SK-N-MC (cell line): ENCODE measurements at places on chromosomes 3 and 15.

GRCh38 chr3:2944628-2945027 is 165.5 kb downstream of the IL5RA start:
- DNase-seq: no peak

- DNase-seq: no peak
These were observed 5.6 kb downstream of the TP53BP1 start for GRCh38 chr15:43487271-43487895.

DNA sequence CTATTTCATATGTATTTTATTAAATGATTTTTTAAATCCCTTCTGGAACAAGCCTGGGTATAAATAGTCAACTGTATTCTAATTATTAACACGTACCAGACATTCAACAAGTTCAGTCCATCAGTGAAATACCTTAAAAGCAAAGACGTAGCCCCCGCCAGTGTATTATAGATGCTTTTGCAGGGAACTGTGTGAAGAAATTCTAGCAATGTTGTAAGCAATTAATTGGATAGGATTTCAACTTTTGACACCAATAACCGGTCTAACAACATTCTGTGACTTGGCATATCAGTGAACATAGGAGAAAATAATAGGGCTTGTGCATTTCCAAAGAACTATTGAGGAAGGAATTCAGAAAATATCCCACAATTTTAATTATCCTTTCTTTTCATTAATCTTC is 67.2 kb upstream of the TGFBR2 start:
- no peak for DNase-seq

GRCh38 chr15:58992181-58992580 is 4.7 kb downstream of the RNF111 start:
- DNase-seq: no peak

DNA sequence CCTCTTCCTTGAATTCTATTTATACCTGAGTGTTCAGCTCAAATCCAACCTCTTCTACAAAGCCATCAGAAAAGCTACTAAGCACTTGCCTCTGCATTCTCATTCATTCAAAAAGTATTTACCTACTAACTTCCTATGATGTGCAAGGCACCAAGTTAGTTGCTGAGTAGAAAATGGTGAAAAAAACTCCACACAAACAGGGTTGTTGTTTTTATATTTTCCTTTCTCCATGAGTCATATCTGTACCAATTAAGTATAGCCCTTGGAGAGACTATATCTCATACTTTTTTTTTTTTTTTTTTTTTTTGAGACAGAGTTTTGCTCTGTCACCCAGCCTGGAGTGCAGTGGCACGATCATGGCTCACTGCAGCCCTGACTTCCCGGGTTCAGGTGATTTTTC is 67.7 kb downstream of the IGF2BP2 start:
- no peak for DNase-seq

- no peak for DNase-seq
These were observed 33.2 kb upstream of the POU1F1 start for GRCh38 chr3:87309601-87310000.

DNA sequence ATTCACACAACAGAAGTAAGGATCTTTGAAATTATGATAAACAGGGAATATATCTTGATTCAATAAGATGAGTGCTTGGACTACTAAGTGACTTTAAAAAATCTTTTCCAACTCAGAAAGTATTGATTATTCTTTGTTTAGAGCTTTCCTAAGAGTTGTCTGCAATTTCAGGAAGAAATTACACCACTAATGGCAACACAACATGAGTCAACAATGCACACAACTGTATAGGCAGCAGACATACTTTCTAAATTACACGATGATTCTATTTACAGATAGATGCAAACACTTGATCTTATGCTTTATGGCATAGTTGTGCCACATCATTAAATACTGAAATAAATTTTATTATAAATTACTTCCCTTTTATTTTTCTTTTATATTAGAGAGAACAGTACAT is 4.4 kb downstream of the NAA50 start:
- DNase-seq: no peak

DNA sequence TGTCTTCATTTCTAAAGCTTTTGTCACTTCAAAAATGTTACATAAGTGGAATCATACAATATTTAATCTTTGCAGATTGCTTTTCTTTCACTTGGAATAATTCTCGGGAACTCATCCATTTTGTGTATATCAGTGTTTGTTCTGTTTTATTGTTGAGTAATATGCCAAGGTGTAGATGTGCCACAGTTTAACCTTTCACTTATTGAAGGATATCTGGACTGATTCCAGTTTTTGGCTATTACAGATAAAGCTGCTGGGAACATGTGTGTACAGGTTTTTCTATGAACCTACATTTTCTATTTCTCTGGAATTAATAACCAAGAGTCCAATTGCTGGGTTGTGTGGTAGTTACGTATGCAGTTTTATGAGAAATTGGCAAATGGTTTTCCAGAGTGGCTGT is 334.9 kb downstream of the PTPRG start:
- DNase-seq: no peak

- no peak for DNase-seq
These were observed 464.1 kb upstream of the RARB start for GRCh38 chr3:24963762-24964625.

DNA sequence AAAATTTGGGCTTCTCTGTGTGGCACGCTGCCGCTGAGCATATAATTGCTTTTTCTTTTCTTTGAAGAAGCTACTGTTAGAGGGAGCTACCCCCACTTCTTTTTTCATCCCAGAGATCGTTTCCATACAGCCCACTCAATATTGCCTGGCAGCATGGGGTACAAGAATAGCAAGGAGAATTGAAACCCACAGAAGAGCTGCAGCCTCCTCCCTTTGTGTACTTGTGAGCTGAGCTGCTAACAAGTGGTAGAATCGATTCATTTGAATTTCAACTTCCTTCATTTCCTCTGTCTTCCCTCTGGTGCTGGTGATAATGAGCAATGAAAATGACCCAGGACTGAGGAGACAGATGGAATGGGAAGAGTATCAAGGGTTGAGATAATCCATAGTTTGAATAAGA is 64.9 kb downstream of the LRRC3B start:
- DNase-seq: no peak

- no peak for DNase-seq
These were observed 2.0 kb downstream of the KLF15 start for GRCh38 chr3:126355251-126355650.

DNA sequence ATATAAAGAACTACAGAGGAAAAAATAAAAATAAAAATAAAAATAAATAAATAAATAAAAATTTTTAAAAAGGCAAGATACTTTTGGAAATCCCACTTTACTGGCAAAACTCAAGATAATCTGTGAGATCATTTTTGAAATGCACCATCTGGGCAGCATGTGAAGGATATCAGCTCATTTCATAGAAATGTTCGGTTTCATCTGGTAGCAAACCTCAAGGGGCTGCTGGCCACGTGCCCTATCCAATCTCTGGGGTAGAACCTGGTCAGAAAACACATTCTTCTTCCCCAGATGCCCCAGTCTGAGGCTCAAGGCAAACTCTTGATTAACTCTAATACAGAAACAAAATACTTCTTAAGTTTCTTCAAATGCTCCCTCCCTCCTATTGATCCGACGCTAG is 166.0 kb downstream of the FMN1 start:
- DNase-seq: no peak
